ENCODE measurements at places on chromosomes 6 and 20. TPM values are rescaled to one million over a fixed set of nuclear protein-coding genes. Genes with fewer than 3 reads are reported as not detected.

GRCh38 chr6:44667668-44668390, 280.3 kb downstream of the CDC5L start:
- no peak overlapping the region for H3K27ac ChIP-seq
- peak; percentile 39 for DNase-seq
- no peak overlapping the region for H3K4me3 ChIP-seq
- peaks cover 22% of the 10 kb centered on the region for H3K27me3 ChIP-seq
- H3K4me1 ChIP-seq, result peaks cover 10% of the 10 kb centered on the region

GRCh38 chr20:60754856-60755255, 497.2 kb upstream of the CDH4 start:
- DNase-seq, result no peak
- no peaks in the 10 kb centered on the region for H3K36me3 ChIP-seq
- no peak overlapping the region for H3K27ac ChIP-seq
- H3K4me3 ChIP-seq, result no peak overlapping the region

DNA sequence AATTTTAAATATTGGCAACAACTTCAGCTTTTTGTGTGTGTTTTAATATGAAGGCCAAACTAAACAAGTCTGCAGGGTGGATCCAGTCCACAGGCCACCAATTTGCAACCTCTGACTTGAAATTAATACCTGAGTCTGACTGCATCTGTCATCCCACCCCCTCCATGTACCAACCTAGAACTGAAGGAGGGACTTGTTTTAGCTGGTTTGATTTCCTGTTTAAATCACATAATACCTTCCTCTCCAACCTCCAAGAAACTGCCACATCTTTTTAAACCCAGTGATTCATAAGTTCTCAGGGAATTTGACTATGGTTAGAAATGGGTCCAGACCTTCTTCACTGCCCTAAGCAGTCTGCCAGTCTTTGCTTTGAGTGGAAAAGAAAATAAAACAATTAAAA, 21.6 kb downstream of the RNF8 start:
- H3K4me3 ChIP-seq, result no peak overlapping the region
- no peak overlapping the region for H3K27ac ChIP-seq
- peaks cover 13% of the 10 kb centered on the region for H3K36me3 ChIP-seq
- H3K27me3 ChIP-seq, result no peaks in the 10 kb centered on the region
- no peak for DNase-seq

The HLA-DOA gene
- total RNA-seq, result 0.09 TPM

The TUBB2B gene
- 9.3 TPM for total RNA-seq

- peaks cover 49% of the 10 kb centered on the region for H3K27me3 ChIP-seq
- H3K27ac ChIP-seq, result no peak overlapping the region
- peak overlapping the region; percentile 42 for H3K4me3 ChIP-seq
- H3K4me1 ChIP-seq, result peaks cover 30% of the 10 kb centered on the region
- no peak for DNase-seq
- H3K36me3 ChIP-seq, result no peaks in the 10 kb centered on the region
Measured at GRCh38 chr6:138162111-138162954, 594 bp downstream of the ARFGEF3 start.

- H3K36me3 ChIP-seq, result peaks cover 40% of the 10 kb centered on the region
- H3K27ac ChIP-seq, result no peak overlapping the region
- DNase-seq, result no peak
- peaks cover 9% of the 10 kb centered on the region for H3K4me1 ChIP-seq
- H3K4me3 ChIP-seq, result no peak overlapping the region
- no peaks in the 10 kb centered on the region for H3K27me3 ChIP-seq
Measured at GRCh38 chr20:32165836-32166545, 41.6 kb downstream of the PLAGL2 start.

The SYCP2 gene
- 0.25 TPM for total RNA-seq

The SLC17A2 gene
- total RNA-seq, result 11.2 TPM

GRCh38 chr20:58136149-58136484, 92.3 kb downstream of the ANKRD60 start:
- no peak overlapping the region for H3K4me3 ChIP-seq
- no peak overlapping the region for H3K27ac ChIP-seq
- peaks cover 34% of the 10 kb centered on the region for H3K4me1 ChIP-seq
- no peaks in the 10 kb centered on the region for H3K36me3 ChIP-seq

The SS18L1 gene
- total RNA-seq, result 15.3 TPM

GRCh38 chr6:9761220-9761619, 653.7 kb downstream of the TFAP2A start:
- H3K27ac ChIP-seq, result no peak overlapping the region
- no peaks in the 10 kb centered on the region for H3K36me3 ChIP-seq
- DNase-seq, result no peak
- H3K4me1 ChIP-seq, result no peaks in the 10 kb centered on the region
- H3K27me3 ChIP-seq, result no peaks in the 10 kb centered on the region
- H3K4me3 ChIP-seq, result no peak overlapping the region

- H3K36me3 ChIP-seq, result no peaks in the 10 kb centered on the region
- H3K27ac ChIP-seq, result no peak overlapping the region
- no peak for DNase-seq
- no peak overlapping the region for H3K4me3 ChIP-seq
Measured at GRCh38 chr20:24895898-24896658, 53.0 kb upstream of the CST7 start.

GRCh38 chr20:48098866-48099265, 313.6 kb upstream of the SULF2 start:
- peaks cover 8% of the 10 kb centered on the region for H3K27me3 ChIP-seq
- DNase-seq, result no peak
- no peaks in the 10 kb centered on the region for H3K4me1 ChIP-seq
- no peak overlapping the region for H3K27ac ChIP-seq
- H3K4me3 ChIP-seq, result no peak overlapping the region
- no peaks in the 10 kb centered on the region for H3K36me3 ChIP-seq

GRCh38 chr20:58072695-58073671, 155.5 kb downstream of the ANKRD60 start:
- H3K27ac ChIP-seq, result no peak overlapping the region
- H3K27me3 ChIP-seq, result no peaks in the 10 kb centered on the region
- H3K4me3 ChIP-seq, result no peak overlapping the region

DNA sequence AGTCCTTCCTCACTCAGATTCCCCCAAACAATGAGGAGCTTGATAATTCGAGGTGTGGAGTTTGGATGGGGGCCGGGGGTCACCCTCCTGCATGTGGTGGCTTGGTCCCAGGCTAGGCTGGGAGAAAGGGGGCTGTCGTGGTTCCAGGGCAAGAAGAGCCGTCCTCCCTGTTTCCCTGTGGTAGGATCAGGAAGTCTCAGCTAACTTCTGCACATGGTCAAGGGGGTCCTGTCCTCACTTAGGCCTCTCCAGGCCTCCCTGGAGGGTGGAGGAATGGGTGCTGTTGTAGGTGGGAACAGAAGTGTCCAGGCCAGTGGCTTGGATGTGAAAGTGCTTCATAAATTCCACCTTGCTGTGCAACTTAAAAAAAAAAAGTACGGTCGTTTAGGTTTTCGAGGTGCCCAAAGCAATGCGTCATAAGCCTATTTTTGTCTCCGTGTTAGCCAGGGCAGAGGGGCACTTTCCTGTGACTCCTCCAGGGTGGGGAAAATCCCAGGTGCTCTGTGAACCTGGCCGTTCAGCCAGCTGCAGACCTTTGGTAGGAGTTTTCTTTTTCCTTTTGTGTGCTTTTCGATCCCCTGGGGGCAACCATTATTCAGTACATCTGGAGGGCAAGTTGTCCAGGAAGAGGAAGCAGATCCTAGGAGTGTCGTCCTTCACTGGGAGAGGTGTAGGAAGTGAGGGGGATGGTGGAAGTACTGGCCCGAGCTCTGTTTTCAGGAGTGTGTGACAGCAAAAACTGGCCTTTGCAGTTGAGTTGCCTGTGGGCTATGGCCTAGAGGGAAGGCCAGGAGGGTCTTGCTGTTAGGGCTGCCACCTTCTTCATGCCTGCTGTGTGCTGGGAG, 9.6 kb downstream of the IGF2R start:
- no peak for DNase-seq
- peak overlapping the region; percentile 59 for H3K27ac ChIP-seq
- H3K27me3 ChIP-seq, result no peaks in the 10 kb centered on the region
- H3K4me1 ChIP-seq, result peaks cover 87% of the 10 kb centered on the region
- H3K4me3 ChIP-seq, result no peak overlapping the region
- H3K36me3 ChIP-seq, result peaks cover 5% of the 10 kb centered on the region

The BCAS4 gene
- total RNA-seq, result 7.2 TPM

The PERP gene
- total RNA-seq, result 26.0 TPM

- H3K4me3 ChIP-seq, result no peak overlapping the region
- DNase-seq, result no peak
- no peak overlapping the region for H3K27ac ChIP-seq
Measured at GRCh38 chr6:135128268-135128914, 52.7 kb upstream of the MYB start.

GRCh38 chr6:34196116-34196832, 40.4 kb upstream of the HMGA1 start:
- H3K4me3 ChIP-seq, result peak overlapping the region; percentile 55
- H3K27ac ChIP-seq, result no peak overlapping the region
- no peaks in the 10 kb centered on the region for H3K36me3 ChIP-seq
- no peak for DNase-seq
- peaks cover 13% of the 10 kb centered on the region for H3K4me1 ChIP-seq

GRCh38 chr6:30127238-30128093, 8.5 kb upstream of the TRIM40 start:
- H3K27ac ChIP-seq, result no peak overlapping the region
- no peaks in the 10 kb centered on the region for H3K36me3 ChIP-seq
- peaks cover 63% of the 10 kb centered on the region for H3K4me1 ChIP-seq
- H3K27me3 ChIP-seq, result no peaks in the 10 kb centered on the region
- no peak overlapping the region for H3K4me3 ChIP-seq
- DNase-seq, result no peak

- no peaks in the 10 kb centered on the region for H3K4me1 ChIP-seq
- H3K27ac ChIP-seq, result no peak overlapping the region
- H3K4me3 ChIP-seq, result no peak overlapping the region
- H3K27me3 ChIP-seq, result no peaks in the 10 kb centered on the region
- no peak for DNase-seq
Measured at GRCh38 chr20:1357921-1358671, 29.2 kb upstream of the SDCBP2 start.

- no peak overlapping the region for H3K27ac ChIP-seq
- DNase-seq, result no peak
- H3K4me3 ChIP-seq, result no peak overlapping the region
- no peaks in the 10 kb centered on the region for H3K27me3 ChIP-seq
- H3K4me1 ChIP-seq, result no peaks in the 10 kb centered on the region
- no peaks in the 10 kb centered on the region for H3K36me3 ChIP-seq
Measured at GRCh38 chr6:155586090-155586489, 130.5 kb upstream of the NOX3 start.

The FAM110A gene
- 1.9 TPM for total RNA-seq

- DNase-seq, result no peak
- no peaks in the 10 kb centered on the region for H3K4me1 ChIP-seq
Measured at GRCh38 chr6:130140084-130140483, 82.7 kb downstream of the SAMD3 start.

DNA sequence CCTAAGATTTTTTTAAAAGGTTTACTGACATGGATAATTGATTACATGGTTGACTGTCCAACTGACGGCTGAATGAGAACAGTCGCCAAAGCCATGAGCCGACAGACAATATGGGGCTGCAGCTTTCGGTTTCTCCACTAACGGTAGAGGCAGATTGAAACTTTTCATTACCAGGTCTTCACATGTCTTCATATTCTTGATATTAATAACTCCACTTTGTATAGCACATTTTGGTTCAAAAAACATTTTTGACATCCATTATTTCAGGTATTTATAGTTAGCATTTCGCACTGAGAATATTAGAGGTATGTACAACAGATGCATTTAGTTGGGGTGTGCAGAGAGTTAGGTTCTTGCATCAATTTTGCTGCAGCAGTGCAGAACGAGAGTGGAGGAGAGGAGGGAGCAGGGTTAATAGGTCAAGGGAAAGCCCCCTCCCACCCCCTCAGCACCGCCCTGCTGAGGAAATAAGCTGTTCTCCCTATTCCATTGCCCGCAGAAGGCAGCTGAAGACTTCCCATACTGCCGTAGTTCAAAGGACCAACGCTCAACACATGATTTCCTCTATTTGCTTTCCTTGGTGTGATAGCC, 73.6 kb upstream of the ADTRP start:
- H3K27ac ChIP-seq, result no peak overlapping the region
- H3K4me1 ChIP-seq, result no peaks in the 10 kb centered on the region
- no peak for DNase-seq
- H3K27me3 ChIP-seq, result no peaks in the 10 kb centered on the region
- no peaks in the 10 kb centered on the region for H3K36me3 ChIP-seq

The OLIG3 gene
- not detected for total RNA-seq

The TBC1D20 gene
- total RNA-seq, result 36.6 TPM

- no peak overlapping the region for H3K27ac ChIP-seq
- DNase-seq, result no peak
- H3K27me3 ChIP-seq, result no peaks in the 10 kb centered on the region
- peaks cover 17% of the 10 kb centered on the region for H3K36me3 ChIP-seq
Measured at GRCh38 chr6:1970151-1970561, 275.2 kb downstream of the GMDS start.

- no peaks in the 10 kb centered on the region for H3K27me3 ChIP-seq
- peaks cover 3% of the 10 kb centered on the region for H3K4me1 ChIP-seq
- no peak for DNase-seq
- H3K27ac ChIP-seq, result no peak overlapping the region
Measured at GRCh38 chr20:38402816-38403215, 32.3 kb downstream of the SNHG17 start.

DNA sequence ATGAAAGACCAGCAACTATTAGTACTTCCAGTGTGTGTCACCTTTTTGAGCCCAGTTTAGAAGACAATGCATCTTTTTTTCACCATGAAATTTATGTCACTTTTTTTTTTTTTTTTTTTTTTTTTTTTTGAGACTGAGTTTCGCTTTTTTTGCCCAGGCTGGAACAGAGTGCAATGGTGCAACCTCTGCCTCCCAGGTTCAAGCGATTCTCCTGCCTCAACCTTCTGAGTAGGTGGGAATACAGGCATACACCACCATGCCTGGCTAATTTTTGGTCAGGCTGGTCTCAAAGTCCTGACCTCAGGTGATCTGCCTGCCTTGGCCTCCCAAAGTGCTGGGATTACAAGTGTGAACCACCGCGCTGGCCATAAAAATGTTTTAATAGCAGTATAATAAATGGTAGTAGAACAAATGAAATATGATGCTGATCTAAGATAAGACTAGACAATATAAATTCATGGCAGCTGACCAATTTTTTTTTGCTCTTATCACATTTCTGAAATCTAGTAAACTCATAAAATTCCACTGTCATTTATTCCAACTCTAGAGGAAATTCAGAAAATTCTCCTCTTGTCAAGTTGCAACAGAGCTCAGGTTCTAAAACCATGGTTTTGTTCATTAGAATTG, 21.3 kb downstream of the NHSL1 start:
- no peak overlapping the region for H3K4me3 ChIP-seq
- no peaks in the 10 kb centered on the region for H3K27me3 ChIP-seq
- H3K36me3 ChIP-seq, result peaks cover 52% of the 10 kb centered on the region
- peak overlapping the region; percentile 14 for H3K27ac ChIP-seq

GRCh38 chr6:107624541-107624940, 134.6 kb downstream of the SOBP start:
- H3K4me1 ChIP-seq, result no peaks in the 10 kb centered on the region
- DNase-seq, result no peak
- H3K27ac ChIP-seq, result no peak overlapping the region
- H3K36me3 ChIP-seq, result peaks cover 6% of the 10 kb centered on the region
- H3K4me3 ChIP-seq, result no peak overlapping the region
- H3K27me3 ChIP-seq, result no peaks in the 10 kb centered on the region

Measured in HepG2 (cell line).